PC-9 (cell line): ENCODE measurements at places on chromosomes 4 and X. TPM values are rescaled to one million over a fixed set of nuclear protein-coding genes. Genes with fewer than 3 reads are reported as not detected.
A peak's percentile ranks its signal among the peaks of the same experiment; 100 is the strongest.

DNA sequence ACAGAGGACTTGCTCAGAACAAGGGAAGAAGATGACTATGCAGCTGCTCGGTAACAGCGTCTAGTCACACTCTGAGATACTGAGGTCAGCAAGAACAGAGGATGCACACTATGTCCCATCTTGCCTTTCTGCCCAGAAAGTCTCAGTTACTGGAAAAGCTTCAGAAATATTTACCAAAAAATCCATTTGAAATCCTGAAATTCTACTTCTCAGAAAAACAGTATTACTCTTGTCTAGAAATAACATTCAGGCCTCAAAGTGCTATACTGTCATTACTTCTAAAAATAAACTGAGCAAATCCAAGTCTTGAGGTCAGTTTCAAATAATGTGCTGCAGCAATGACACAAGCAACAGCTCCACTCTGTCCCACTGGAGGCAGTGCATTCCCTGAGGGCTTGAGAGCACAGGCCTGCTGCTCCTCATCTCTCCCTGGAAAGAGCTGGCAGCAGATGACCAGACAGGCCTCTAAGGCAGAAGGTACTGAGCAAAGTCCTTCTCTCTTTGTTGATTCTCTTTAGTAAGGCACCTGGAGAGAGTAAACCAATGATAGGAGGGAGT lies 76.9 kb downstream of the CAMK2D start:
- DNase-seq = no peak

Gene CLCN5
- total RNA-seq = 0.94 and 1.4 TPM in 2 replicates

Gene CENPE
- 17.7 and 28.7 TPM in 2 replicates for total RNA-seq

GRCh38 chr4:174604198-174604597 lies 81.9 kb upstream of the HPGD start:
- peak; percentile 49 for DNase-seq

DNA sequence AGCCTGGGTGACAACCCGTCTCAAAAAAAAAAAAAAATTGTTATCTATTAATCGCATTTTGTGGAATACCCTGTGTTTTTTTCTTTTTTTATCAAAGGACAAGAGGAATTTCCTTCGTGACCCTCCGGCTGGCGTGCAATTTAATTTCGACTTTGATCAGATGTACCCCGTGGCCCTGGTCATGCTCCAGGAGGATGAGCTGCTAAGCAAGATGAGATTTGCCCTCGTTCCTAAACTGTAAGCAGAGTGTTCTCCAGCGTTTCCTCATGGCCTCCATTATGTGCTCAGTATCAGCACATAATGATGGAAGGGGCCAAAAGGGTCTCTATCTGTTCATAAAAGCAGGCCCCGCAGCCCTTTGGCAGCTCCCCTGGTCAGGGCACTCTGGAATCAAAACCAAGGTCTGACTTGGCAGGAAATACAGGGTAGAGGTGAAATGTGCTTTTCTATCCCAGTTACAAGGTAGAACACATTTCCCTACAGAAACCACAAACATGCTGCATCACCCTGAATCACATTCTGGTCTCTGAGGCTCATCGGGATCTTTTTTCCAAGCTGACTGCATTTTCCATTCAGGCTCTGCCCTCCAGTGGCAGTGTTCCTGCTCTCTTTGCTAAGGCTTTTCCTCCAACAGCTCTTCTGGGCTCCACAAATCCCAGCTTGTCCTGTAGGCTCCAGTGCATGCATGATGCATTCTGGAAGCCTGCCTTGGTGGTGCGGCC lies 24.4 kb downstream of the SYAP1 start:
- peak; percentile 42 for DNase-seq

- no peak for DNase-seq
These were observed 376 bp upstream of the C4orf36 start for GRCh38 chr4:86892636-86892960.
